ENCODE measurements at places on chromosomes 1 and 21.
A peak's percentile ranks its signal among the peaks of the same experiment; 100 is the strongest.

DNA sequence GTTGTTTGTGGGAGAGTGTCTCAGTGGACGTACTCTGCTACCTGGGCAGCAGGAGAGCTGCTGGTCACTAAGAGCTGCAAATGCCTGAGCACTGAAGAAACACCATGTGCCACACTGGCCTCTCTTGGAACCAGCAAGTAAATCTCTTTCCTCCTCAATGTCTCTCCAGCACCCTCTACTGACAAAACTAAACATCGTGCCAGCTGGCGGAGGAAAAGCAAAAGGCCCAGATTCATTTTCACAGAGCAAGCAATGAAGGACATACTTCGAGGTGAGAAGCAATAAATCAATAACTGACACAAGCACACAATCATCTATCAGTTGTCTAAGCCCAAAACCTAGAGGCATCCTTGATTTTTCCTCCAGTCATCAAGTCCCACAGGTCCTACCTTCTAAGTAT lies 78.1 kb downstream of the RERE start:
- DNase-seq, result no peak

- no peak for DNase-seq
These were observed 23.4 kb upstream of the ARF1 start for GRCh38 chr1:228058949-228059633.

GRCh38 chr1:27650539-27651175 lies 15.7 kb upstream of the FGR start:
- peak; percentile 68 for DNase-seq

DNA sequence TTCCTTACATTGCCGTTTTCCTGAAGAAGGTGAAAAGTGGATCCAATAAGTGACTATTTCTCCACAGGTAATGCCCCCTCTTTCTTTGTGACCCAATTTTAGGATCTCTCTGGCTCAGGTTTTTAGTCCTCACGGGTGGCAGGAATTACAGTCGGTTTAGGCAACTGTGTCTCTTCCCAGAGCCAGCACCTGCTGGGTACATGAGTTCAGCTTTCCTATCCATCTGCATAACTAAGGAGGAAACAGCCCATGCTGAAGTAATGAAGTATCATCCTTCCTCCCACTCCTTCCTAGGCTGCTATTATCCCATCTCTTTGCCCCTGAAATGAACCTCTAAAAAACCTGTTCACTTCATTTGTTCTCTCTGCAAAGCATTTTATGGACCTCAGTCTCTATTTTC lies 544.6 kb downstream of the NEGR1 start:
- DNase-seq, result no peak

DNA sequence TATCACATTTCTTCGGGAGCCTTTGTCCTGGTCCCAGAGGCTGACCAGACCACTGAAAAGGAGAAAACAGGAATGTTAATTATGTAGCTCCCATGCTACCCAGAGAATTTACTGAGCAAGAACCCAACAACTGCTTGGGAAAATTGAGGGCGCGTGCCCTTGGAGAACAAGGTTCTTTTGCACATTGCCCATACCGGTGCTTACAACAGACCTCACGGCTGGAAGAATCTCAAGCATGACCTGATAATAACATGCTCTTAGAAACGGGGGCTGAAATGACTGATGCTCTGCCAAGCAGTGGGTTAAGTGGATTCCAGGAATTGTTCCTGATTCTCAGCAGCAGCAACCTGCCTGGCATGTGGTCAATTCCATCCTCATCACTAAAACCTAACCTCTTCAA lies 49.3 kb upstream of the AJAP1 start:
- no peak for DNase-seq

- DNase-seq, result peak; percentile 56
These were observed 107.3 kb upstream of the PDC start for GRCh38 chr1:186568221-186568620.

GRCh38 chr1:53725238-53725689 lies 13.7 kb downstream of the GLIS1 start:
- no peak for DNase-seq

- DNase-seq, result no peak
These were observed 5.2 kb upstream of the KRTAP19-8 start for GRCh38 chr21:31043471-31043870.

GRCh38 chr21:41636636-41637630 lies 129.0 kb upstream of the TMPRSS2 start:
- DNase-seq, result no peak

GRCh38 chr1:31588751-31589515 lies 12.6 kb downstream of the TINAGL1 start:
- DNase-seq, result no peak

- no peak for DNase-seq
These were observed 140.0 kb upstream of the GRIK3 start for GRCh38 chr1:37174341-37174740.

DNA sequence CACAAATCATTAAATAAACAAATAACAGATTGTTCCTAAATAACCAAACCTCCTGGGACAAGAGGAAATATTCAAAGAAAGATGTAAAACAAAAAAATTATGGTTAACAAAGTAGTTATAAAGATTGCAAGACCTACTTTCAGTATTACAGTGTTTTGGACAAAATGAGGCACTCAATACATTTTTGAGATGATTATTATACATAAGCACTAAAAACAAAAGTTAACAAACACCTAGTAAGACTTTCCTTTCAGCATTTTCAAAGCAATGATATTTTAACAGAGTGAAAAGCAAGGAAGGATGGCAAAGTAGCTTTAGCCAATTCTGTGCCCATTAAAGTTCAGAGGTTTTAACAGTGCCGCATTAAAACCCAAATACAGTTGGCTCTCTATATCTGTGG lies 17.2 kb downstream of the OMA1 start:
- no peak for DNase-seq

GRCh38 chr1:38860454-38860795 lies 853 bp upstream of the RRAGC start:
- peak; percentile 13 for DNase-seq

- no peak for DNase-seq
These were observed 635.7 kb downstream of the KIF26B start for GRCh38 chr1:245790441-245790840.

DNA sequence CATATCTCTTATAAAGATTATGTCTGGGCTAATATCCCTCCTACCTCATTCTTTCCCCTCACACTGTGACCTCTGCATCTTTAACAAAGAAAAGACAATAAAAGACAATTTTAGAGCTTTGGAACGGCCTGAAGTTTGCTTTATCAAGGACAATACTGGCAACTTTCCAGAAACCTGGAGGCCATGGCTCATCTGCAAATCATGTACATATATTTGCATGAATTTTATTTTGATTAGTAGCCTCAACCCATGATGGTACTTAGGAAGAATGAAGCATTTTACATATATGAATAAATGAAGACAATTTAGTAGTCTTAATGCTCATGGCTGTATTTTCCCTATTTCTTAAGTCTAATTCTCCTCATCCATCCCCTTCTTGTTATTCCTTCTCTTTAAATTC lies 612.2 kb upstream of the CXADR start:
- no peak for DNase-seq

DNA sequence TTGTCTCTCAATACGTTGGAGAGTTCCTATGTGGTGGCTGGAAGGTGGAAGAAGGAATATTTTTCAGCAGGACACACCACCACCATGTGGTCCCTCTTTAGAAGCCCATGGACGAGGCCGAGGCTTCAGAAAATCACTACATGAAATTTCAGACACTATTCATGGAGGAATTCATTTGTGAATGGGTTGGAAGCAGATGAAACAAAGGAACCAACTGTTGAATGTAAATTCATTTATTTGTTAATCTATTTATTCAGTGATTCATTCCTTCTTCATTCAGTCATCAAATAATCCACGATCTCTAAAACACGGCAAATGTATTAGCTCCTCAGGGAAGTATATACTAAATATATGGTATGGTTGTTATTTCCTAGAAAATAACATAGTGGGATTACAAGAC lies 12.2 kb downstream of the SLC35F3 start:
- peak; percentile 59 for DNase-seq

GRCh38 chr1:167373398-167373797 lies 144.9 kb downstream of the CD247 start:
- no peak for DNase-seq

- DNase-seq, result peak; percentile 29
These were observed 86.7 kb downstream of the NGF start for GRCh38 chr1:115251340-115251748.

DNA sequence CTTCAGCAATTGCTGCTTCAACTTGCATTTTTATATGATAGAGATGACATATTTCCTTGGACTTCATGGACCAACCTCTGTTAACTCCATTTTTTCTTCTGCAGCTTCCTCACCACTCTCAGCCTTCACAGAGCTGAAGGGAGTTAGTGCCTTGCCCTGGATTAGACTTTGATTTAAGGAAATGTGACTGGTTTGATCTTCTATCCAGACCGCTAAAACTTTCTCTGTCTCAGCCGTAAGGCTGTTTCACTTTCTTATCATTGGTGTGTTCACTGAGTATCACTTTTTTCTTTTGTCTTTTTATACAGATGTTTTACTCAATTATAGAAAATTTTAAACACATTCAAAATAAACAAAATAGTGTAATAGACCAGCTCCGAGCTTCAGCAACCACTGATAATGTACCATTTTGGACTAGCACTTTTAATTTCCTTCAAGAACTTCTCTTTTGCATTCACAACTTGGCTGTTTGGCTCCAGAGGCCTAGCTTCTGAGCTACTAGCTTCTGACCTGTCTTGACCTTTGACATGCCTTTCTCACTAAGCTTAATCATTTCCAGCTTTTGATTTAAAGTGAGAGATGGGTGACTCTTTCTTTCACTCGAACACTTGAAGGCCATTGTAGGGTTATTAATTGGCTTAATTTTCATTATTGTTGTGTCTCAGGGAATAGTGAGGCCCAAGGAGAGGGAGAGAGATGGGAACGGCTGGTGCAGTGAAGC lies 9.3 kb downstream of the NEK7 start:
- DNase-seq, result no peak

DNA sequence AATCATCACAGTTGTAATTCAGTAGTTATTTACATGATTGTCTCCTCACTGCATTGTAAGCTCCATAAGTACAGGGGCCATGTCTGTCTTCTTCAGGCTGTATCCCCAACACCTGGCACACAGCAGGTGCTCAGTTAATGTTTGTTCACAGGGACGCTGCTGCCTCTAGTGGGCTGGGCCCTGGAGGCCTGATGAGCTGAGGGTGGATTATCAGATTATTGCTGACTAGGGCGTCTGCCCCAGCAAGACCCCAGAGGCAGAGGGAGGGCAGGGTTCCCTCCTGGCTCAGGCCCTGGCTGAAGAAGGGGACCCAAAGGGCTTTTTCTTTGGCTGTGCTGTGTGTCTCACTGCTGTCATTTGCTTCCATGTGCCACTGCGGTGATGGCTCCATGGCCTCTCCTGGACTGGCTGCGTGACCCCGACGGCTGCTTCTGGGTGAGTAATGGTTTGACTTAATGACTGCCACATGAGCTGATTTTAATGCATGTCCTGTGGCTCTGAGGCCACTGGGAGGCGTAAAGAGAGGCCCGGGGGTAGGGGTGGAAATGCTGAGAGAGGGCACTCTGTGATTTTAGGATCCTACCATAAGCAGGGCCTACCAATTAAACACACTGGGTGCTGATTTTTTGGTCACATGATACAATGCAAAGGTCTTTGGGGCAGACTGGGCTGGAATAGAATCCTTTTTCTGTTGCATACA lies 20.8 kb upstream of the EPB41 start:
- DNase-seq, result peak; percentile 27

- DNase-seq, result no peak
These were observed 6.7 kb downstream of the ABCG1 start for GRCh38 chr21:42225571-42226155.

DNA sequence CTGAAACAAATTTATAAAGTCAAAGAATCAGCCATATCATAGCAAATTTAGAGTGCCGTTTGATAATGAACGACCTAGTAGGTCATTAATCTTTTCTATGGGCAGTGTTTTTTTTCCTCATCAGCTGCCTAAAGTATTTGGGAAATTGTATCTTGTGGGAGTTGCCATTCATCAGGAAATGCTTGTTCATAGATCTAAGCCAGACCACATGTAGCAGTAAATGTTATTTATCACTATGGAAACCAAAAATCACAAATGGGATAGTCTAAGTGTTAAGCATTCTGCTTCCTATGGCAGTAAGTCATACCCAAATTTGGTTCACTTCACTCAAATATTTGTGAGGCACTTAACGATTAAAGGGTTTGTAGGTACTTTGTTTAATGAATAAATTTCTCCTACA lies 52.9 kb downstream of the LRRC8D start:
- peak; percentile 21 for DNase-seq

DNA sequence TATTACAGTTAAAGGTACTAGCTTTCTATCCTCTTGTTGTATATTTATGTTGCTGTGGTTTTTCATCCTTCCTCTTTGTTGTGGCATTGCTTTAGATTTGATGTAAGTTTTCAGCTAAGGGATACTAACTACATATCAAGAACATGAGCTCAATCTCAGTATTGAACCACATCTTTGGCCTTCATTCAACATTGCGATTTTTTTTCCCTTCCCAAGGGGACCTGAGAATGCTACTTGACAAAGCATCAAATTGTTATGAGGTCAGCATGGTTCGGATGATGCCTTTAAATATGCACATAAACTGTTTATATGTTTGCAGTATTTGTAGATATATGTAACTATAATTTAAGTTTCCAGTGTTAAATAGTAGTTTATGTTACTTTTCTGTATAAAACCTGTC lies 31.7 kb upstream of the GPR88 start:
- no peak for DNase-seq

DNA sequence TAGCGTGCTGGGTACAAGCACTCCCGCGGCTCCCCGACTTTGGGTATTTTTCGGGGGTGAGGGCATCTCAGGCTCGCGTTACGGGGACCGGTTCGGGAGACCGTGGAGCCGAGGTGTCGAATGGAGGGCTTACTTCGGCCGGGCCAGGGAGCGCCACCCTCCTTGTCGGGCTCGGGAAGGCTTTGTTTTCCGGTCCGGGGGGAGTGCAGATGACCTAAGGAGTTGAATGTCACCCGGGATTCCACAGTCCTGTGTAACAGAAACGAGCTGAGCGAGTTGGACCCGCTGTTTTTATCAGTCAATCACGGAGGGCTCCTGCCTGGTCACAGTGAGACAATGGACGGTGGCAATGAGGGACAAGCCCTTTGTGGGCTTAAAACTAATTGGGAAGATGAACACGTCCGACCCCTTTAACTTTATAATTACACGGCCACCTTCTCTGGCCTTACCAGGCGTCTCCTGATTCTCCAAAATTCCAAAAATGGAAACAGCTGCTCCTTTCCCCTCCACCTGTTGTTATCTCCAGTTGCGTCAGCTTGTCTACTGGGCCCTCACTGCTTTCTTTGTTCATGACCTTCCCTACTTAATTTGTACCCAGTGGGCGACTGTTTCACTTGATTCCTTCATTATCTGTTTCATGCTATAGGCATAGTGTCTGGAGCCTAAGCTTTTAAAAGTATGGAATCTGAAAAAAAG lies 929 bp upstream of the TRIM45 start:
- DNase-seq, result no peak

DNA sequence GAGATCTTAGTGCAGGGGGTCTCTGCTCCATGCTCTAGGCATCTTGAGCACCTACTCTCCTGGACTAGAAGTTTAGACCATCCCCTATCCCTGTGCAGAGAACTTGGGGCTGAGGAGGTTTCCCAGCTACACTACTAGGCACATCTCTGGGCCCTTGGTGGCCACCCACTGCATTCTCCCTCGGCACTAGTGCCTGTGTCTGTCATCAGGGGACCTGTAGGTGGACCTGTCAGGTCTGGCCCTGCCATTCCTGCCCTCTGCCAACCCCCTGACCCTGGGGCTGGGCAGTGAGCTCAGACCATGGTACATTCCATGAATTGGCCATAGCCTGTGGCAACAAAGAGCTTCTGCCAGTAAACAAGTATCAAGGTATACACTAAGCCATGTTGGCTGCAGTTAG lies 269.1 kb downstream of the AKT3 start:
- DNase-seq, result no peak
